NCI-H1436 treated with DMSO at 0.1 percent for 48 hours (cell line): ENCODE measurements at places on chromosomes 4 and X.

GRCh38 chrX:15815779-15816437 lies 25.6 kb downstream of the ZRSR2 start:
- no peak for DNase-seq

GRCh38 chrX:101685923-101686322 lies 26.3 kb upstream of the ARMCX2 start:
- DNase-seq = no peak

- no peak for DNase-seq
Measured at GRCh38 chr4:84286048-84286447, 213.0 kb downstream of the NKX6-1 start.

DNA sequence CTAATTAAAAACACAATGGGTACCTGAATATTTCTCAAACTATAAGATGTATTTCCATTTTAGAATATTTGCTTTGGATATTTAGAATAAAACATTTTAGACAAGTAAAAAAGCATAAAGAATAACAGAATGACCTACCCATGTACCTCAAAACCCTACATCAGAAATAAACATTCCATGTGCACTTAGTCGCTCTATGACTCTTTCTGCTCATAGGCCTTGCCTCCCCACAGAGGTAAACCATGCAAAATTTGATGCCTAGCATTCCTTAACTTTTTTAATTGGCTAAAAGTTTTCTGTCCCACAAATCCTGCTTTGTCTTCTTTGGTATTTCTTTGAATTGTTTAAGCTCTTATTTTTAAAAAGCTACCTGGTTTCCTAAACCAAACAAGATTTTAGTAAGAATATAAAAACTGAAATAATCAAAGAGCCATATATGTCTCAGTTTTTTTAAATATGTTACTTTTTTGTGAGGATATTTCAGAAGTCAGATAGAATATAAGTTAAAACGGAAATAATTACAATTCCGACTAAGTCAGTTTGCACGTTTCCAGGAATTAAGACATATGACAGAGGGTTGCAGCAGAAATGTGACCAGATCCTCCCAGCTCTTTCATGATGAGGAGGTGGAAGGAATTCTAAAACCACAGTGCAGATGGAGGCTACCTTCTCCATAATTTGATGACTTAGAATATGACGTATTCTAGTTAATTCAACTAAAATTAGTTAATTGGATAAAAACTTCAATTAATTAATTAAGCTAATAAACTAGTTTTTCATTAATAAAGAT lies 102.5 kb downstream of the FIP1L1 start:
- DNase-seq = no peak

DNA sequence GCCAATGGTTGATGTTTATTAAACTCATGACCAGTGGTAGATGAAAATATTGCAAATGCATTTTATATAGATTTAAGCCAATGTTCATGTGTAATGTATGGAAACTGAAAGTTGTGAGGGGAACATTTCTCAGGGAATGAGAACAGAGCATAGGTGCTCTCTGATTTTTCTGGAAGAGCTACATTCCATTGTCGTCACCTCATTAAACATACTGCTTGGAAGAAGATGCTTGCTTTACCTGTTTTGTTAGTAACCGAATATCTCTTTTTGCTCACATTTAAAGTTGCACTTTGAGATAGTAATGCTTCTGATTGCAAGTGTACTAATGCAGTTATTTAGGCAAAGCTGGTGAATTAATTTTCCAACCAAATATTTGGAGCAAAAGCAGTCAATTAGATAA lies 93.8 kb upstream of the CLCN4 start:
- no peak for DNase-seq

- DNase-seq = no peak
Measured at GRCh38 chrX:626745-627509, 3.7 kb upstream of the SHOX start.

- no peak for DNase-seq
Measured at GRCh38 chr4:151218343-151218742, 58.6 kb upstream of the PRSS48 start.

DNA sequence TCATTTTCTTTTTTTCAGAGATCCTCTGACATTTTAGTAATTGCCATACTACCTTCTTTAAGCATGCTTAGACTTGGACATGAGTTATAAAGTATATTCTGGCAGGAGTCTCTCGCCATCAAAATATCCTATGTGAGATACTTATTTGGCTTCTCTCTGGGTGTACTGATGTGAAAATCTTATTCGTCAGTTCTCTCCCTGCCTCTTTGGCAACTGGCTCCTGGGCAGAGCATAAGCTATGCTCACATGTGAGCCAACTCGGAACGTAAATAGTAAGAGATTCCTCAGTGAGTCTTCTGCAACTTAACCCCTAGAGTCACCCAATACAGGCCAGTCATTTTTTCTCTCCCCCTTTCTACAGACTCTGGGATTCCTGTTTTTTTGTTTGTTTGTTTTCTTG lies 91.6 kb downstream of the MAGEB17 start:
- DNase-seq = no peak

- no peak for DNase-seq
Measured at GRCh38 chr4:1792832-1793495, at the start of gene FGFR3. FGFR3 (plus strand) TSS chr4:1793293; CDS start chr4:1793935, 642 bp downstream.
